ENCODE measurements at places on chromosomes 12 and 14.

- peak; percentile 58 for DNase-seq
Measured at GRCh38 chr12:14408208-14408607, 42.7 kb downstream of the ATF7IP start.

GRCh38 chr14:61476754-61477410 is 155.5 kb downstream of the PRKCH start:
- DNase-seq: peak; percentile 100

GRCh38 chr12:47557386-47557785 is 148.4 kb downstream of the RPAP3 start:
- no peak for DNase-seq

GRCh38 chr12:32336261-32336660 is 63.1 kb upstream of the FGD4 start:
- DNase-seq: no peak

DNA sequence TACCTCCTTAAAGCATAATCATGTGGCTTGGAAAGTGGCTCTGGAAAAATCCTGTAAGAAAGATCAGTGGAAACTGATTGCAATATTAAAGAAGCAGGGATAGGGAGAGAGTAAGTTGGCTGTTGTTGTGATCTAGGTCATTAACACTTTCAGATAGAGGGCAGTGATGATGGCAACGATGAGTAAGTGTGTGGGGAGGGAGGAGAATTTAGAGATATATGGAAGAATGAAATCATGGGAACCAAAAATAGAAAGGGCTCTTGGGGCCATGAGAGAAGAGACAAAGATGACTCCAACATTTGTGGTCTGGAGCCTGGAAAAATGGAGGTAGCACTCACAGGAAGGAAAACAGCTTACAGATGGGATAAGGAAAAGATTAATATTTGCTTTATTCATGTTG is 23.3 kb downstream of the SNRPF start:
- no peak for DNase-seq

- DNase-seq: no peak
Measured at GRCh38 chr14:27917896-27918295, 848.7 kb upstream of the FOXG1 start.

- DNase-seq: no peak
Measured at GRCh38 chr12:123762715-123763052, 583 bp downstream of the DNAH10 start.

- no peak for DNase-seq
Measured at GRCh38 chr14:94021416-94022157, 4.6 kb upstream of the OTUB2 start.

GRCh38 chr12:22539055-22539454 is 5.3 kb downstream of the C2CD5 start:
- no peak for DNase-seq

DNA sequence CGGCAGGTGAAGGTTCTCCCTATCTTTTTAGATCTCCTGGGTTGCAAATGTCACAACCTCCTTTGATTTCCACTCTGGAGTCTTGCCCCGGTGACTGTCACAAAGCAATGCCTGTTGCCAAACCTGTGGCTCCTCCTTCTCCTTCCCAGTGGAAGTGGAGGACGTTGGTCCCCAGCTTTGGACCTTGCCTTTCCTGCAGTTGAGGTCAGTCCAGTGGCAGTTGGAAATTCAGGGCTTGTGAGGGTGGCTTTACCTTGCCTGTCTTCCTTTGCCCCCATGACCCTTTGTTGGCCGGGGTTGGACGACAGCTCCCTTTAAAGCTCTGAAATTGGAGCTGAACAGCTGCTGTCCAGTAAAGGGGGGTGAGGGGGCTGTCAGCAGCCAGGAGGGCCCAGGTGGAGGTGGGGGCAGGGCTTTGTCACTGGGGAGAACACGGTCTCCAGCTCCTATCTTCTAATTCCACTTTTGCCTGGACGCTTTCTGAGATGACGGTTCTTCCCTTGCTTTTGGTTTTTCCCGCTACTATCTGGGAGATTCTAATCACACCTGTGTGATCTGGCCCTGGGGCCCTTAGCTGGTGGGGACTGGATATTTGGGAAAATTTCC is 4.1 kb downstream of the TEAD4 start:
- DNase-seq: no peak

- no peak for DNase-seq
Measured at GRCh38 chr12:66137937-66138336, 7.4 kb upstream of the LLPH start.

Measured in fibroblast of pulmonary artery (primary cell).